Esophagus muscularis mucosa (tissue), 4 donors: ENCODE measurements at places on chromosomes 13 and 19. TPM values are rescaled to one million over a fixed set of nuclear protein-coding genes. Genes with fewer than 3 reads are reported as not detected.

GRCh38 chr13:45907503-45907902 lies 56.0 kb upstream of the SIAH3 start:
- no peak for DNase-seq

GRCh38 chr13:60229708-60230272 lies 66.1 kb upstream of the DIAPH3 start:
- DNase-seq, result no peak

DNA sequence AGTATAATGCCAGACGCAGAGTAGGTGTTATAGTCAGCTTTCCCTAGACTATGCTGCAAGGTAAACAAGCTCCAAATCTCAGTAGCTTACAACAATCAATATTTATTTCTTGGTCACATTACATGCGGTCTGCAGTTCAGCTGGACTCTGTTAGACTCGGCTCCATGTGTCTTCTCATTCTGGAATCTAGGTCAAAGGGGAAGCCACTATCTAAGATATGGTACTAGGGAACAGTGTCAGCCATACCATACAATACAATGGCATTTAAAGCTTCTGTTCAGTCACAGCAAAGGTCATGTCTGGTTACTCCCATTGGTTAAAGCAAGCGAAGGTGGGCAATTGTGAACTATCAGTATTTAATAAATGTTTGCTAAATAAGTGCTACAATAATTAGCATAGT lies 65.3 kb upstream of the SERTM1 start:
- DNase-seq, result no peak

DNA sequence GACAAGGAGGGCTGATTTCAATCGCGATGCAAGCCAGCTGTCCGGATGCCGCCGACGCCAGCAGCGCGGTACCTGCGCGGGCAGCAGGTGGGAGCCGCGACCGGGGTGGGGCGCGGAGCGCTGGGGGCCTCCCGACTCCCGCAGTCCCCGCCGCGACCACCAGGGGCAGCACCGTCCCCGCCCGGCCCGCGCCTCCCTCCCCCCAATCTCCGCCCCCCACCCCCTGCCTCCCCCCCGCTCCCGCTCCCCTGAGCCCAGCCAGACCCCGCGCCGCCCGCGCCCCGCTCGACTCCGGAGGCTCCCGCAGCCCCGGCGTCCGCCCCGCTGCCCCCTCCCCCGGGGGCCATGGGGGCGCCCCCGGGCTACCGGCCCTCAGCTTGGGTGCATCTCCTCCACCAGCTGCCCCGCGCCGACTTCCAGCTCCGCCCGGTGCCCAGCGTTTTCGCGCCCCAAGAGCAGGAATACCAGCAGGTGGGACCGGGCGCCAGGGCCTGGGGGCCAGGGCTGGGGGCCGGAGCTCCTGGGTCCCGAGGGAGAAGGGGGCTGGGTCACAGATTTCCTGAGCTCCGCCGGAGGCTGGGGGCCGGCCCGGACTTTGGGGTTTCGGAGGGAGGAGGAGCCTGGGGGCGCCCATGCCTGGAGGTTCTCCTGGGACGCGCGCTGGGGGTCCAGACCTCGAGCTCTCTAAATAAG lies at the start of gene TTYH1:
TSS of gene TTYH1 (plus strand) at position 257 of the 693 bp plus-strand sequence. CDS start at position 346, 89 bp downstream.
- no peak for DNase-seq

GRCh38 chr13:30846866-30847265 lies 59.2 kb upstream of the MEDAG start:
- no peak for DNase-seq

- DNase-seq, result no peak
Measured at GRCh38 chr19:16289594-16289993, 35.0 kb upstream of the KLF2 start.

DNA sequence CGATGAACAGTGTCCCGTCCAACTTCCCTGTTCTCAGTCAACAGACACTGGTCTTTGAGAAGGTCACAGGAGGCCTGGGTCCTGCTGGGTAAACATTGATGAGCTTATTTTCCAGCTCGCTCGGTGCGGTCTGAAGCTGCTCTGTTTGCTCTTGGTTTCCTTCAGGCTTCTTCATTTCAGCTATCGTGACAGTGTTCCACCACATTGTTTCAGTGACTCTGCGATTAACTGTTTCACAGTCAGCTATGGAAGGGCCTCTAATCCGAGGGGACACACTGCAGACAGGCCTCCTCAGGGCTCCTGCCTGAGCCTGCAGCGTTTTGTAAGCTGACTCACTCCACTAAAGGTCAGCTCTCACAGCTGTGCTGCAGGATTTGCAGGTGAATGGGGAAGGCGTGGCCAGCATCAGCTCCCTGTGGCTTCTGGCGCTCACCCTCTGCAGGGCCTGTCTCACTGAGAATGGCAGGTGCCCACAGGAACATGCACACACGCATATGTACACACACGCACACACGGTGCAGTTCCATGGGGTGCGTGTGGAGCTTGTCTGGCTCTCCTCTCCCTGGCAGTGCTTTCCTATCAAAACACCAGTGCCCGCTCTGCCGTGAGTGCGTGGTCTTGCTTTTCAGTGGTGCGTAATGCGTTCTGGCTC lies 62.9 kb upstream of the MCF2L start:
- no peak for DNase-seq

DNA sequence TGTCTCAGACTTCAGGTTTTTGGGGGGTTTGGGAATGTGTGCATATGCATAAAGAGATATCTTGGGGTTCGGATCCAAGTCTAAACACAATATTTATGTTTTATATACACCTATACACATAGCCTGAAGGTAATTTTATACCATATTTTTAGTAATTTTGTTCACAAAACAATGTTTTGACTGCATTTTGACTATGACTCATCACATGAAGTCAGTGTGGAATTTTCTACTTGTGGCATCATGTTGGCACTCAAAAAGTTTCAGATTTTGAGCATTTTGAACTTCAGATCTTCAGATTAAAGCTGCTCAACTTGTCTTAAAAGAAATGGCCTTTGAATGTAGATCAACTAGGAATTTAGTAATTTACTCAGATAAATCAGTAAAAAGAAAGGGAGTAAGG lies 712.9 kb upstream of the GPC6 start:
- DNase-seq, result no peak

DNA sequence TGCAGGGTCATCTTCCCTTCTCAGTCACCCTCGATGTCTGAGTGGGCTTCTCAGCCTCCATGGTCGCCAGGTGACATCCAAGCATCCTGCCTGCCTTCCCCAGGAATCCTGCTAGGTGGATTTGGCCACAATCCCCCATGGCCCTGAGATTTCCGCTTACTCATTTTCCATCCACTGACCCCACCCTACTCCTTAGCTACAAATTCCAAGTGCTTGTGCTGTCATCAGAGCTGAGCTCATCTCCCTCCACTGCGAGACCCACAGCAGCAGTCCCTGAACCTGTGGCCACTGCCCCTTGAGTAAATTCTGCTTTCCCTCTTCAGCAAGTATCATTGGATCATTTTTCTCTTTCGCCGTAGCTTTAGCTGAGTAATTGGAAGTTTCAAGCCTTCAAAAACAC lies 90.5 kb upstream of the ANKRD10 start:
- no peak for DNase-seq

The KASH5 gene
- not detected for total RNA-seq

The TEAD2 gene
- total RNA-seq, result 40.7 TPM

The ONECUT3 gene
- not detected for total RNA-seq

The ZNF816 gene
- 7.2 TPM for total RNA-seq

The ZNF808 gene
- total RNA-seq, result 11.7 TPM

The CRX gene
- total RNA-seq, result not detected

The ZNF534 gene
- 0.45 TPM for total RNA-seq
